Heart right ventricle (tissue), 16 donors: ENCODE measurements at places on chromosomes 7 and 10. TPM values are rescaled to one million over a fixed set of nuclear protein-coding genes. Genes with fewer than 3 reads are reported as not detected.

- no peak for DNase-seq
- no peak overlapping the region for H3K4me3 ChIP-seq
- no peak overlapping the region for H3K27ac ChIP-seq
- peaks cover 88% of the 10 kb centered on the region for H3K4me1 ChIP-seq
- no peaks in the 10 kb centered on the region for H3K36me3 ChIP-seq
Measured at GRCh38 chr10:71970331-71970730, 6.1 kb downstream of the CHST3 start.

GRCh38 chr10:132306864-132307751, 642 bp downstream of the STK32C start:
- DNase-seq = peak; percentile 52
- H3K4me1 ChIP-seq = peaks cover 4% of the 10 kb centered on the region
- no peaks in the 10 kb centered on the region for H3K36me3 ChIP-seq
- H3K27ac ChIP-seq = no peak overlapping the region

- peaks cover 15% of the 10 kb centered on the region for H3K4me1 ChIP-seq
- no peak for DNase-seq
- H3K27me3 ChIP-seq = no peaks in the 10 kb centered on the region
- H3K27ac ChIP-seq = no peak overlapping the region
- H3K36me3 ChIP-seq = peaks cover 40% of the 10 kb centered on the region
Measured at GRCh38 chr7:158809596-158809995, 19.7 kb downstream of the ESYT2 start.

Gene SLC13A1
- not detected for total RNA-seq

Gene GIMAP1
- total RNA-seq = 5.1 TPM

Gene LRRN3
- total RNA-seq = 3.1 TPM

Gene CDC14C
- not detected for total RNA-seq
